ENCODE measurements at places on chromosomes 2 and 18. TPM values are rescaled to one million over a fixed set of nuclear protein-coding genes. Genes with fewer than 3 reads are reported as not detected.

DNA sequence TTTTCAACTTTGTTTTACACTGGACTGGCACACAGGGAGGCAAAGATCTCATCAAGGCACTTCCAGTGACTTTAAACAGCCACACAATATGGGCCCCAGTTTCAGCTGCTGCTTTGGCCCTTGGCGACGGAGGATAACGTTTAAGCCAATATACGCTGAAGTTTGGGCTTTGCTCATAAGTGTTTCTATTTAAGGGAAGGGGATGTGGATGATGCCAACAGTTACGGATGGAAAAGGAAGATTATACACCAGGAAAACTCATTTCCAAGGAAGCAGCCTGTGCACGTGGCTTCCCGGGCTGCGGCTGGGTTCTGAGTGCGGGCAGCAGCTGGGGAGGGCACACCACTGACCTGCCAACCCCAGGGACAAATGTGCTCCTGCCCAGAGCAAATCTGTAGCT is 151.1 kb downstream of the SH3BP4 start:
- H3K27me3 ChIP-seq, result no peaks in the 10 kb centered on the region
- H3K4me1 ChIP-seq, result no peaks in the 10 kb centered on the region
- no peaks in the 10 kb centered on the region for H3K36me3 ChIP-seq
- H3K4me3 ChIP-seq, result no peak overlapping the region
- no peak overlapping the region for H3K27ac ChIP-seq
- DNase-seq, result no peak

GRCh38 chr2:96407919-96408550 is 72.5 kb downstream of the NCAPH start:
- H3K36me3 ChIP-seq, result no peaks in the 10 kb centered on the region
- H3K27ac ChIP-seq, result no peak overlapping the region
- DNase-seq, result no peak

DNA sequence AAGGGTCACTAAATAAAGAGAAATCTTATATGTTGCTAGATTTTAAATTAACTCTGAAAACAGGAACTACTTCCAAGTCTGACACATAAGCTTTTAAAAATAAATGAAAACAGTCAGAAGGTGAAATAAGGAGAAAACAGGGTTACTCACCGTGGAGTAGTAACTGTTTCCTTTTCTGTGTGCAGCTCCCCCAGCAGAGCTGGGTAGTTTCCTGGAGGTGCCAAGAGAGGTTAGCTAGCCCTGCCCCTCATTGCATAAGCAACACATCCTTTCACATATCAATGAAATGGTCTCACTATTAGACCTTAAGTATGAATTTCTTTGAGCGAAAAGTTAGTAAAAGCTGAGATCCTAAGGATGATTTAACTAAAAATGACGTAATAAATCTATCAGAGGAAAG is 54.0 kb upstream of the GPR75 start:
- H3K4me3 ChIP-seq, result no peak overlapping the region
- peaks cover 11% of the 10 kb centered on the region for H3K4me1 ChIP-seq
- peaks cover 2% of the 10 kb centered on the region for H3K36me3 ChIP-seq
- no peak overlapping the region for H3K27ac ChIP-seq

GRCh38 chr2:240524963-240525718 is 32.6 kb downstream of the ANKMY1 start:
- no peak for DNase-seq
- no peak overlapping the region for H3K27ac ChIP-seq
- H3K36me3 ChIP-seq, result no peaks in the 10 kb centered on the region
- H3K4me1 ChIP-seq, result no peaks in the 10 kb centered on the region
- H3K4me3 ChIP-seq, result no peak overlapping the region
- peaks cover under 1% of the 10 kb centered on the region for H3K27me3 ChIP-seq

- H3K4me1 ChIP-seq, result no peaks in the 10 kb centered on the region
- peaks cover 3% of the 10 kb centered on the region for H3K27me3 ChIP-seq
- H3K27ac ChIP-seq, result no peak overlapping the region
- H3K4me3 ChIP-seq, result no peak overlapping the region
- no peaks in the 10 kb centered on the region for H3K36me3 ChIP-seq
Observed at GRCh38 chr18:25795213-25795612, 295.2 kb downstream of the SS18 start.

Gene ERMN
- total RNA-seq, result not detected

DNA sequence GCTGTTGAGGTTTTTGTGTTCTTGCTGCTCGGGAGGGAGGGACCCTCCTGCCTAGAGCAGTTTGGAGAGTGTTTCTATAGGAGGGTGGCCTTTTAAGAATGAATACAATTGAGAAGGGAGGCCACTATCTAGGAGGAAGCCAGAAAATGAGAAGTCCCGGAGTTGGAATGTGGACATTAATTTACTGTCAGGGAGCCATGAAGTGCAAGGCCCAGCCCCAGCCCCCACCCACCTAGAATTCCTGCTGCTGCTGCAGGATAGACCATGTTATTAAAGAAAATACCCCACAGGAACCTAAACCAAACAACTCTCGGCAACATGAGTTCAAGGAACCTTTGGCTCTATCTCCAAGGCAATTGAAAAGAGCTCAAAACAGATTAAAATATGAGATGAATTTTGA is 46.0 kb downstream of the ZBTB7C start:
- no peak overlapping the region for H3K27ac ChIP-seq
- no peak for DNase-seq
- H3K27me3 ChIP-seq, result no peaks in the 10 kb centered on the region
- H3K36me3 ChIP-seq, result no peaks in the 10 kb centered on the region
- H3K4me3 ChIP-seq, result no peak overlapping the region
- H3K4me1 ChIP-seq, result no peaks in the 10 kb centered on the region

Measured in endothelial cell of umbilical vein (primary cell).